Stimulated activated CD8-positive, alpha-beta memory T cell treated with anti-CD3 and anti-CD28 coated beads, Interleukin-12 subunit alpha, Interleukin-12 subunit beta, amount 100 ng/mL, for 1 hour (primary cell): ENCODE measurements at places on chromosomes 3 and 15.
A peak's percentile ranks its signal among the peaks of the same experiment; 100 is the strongest.

DNA sequence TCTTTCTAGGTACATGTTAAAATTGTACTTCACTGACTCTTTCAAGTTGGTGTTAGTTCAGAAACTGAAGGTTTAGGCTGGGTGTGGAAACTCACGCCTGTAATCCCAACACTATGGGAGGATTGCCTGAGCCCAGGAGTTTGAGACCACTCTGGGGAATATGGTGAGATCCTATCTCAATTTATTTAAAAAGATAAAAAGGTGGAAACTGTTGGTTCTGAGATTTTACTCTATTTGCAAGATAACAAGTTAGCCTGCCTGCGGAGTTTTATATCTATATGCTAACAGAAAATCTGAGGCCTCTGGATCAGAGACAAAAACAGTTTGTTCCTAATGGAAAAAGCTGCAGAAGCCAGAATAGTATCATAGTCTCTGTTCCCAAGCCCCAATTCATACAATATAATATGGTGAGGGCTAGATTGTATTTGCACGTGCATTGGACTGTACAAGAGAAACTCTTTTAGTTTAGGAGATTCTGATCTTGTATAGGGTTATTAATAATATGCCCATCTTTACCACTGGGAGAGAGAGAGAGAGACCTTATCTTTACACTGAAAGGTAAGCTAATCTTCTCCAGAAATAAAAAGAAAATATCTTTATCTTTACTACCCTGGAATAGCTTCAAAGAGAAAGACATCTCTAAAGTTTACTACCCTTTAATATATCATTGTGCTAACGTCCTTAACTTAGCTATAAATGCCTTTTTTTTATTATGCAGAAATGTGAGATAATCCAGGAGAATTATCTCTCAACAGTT lies 1267.6 kb downstream of the OTOL1 start:
- no peak for DNase-seq

GRCh38 chr3:71416876-71417275 lies 166.7 kb downstream of the FOXP1 start:
- DNase-seq, result no peak

- no peak for DNase-seq
Observed at GRCh38 chr3:64809086-64809485, 121.3 kb upstream of the ADAMTS9 start.

GRCh38 chr3:53252096-53252946 lies 3.5 kb downstream of the TKT start:
- no peak for DNase-seq

DNA sequence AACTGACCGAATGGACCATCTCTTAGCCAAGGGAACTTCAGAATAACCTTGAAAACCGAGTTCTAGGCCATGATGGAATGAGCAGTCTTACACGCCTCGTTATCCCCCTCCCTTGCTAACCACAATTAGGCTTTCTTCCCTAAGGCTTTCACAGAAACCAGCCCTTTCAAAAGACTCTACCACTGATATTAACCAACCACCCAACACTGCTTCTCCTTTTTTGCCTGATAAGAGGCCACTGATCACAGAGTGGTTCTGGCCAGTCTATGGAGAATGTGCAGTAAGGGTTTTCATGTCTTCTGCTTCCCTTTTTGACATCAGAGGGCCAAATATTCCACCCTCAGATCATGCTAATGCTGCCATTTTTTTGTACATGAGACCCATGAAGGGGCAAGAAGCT lies 59.3 kb downstream of the MCF2L2 start:
- no peak for DNase-seq

GRCh38 chr3:134659391-134660045 lies 8.7 kb upstream of the KY start:
- no peak for DNase-seq

DNA sequence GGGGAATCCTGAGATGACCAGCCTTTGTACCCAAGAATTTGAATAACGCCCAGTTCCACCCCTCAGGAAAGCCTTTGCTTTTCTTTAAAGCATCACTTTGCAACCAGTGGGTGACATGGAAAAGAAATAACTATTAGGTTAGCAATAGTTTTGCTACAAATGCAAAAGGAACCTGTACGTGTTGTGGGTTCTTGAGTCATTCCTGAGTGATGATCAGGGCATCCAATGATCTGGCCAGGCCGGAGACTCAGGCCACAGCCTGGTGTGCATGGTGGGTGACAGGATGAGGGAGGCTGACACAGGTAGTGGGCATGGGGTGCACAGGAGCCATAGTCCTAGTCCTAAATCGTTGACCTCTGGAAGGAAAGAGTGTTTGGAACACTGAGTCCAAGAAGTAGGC lies 321.4 kb upstream of the IL12A start:
- no peak for DNase-seq

DNA sequence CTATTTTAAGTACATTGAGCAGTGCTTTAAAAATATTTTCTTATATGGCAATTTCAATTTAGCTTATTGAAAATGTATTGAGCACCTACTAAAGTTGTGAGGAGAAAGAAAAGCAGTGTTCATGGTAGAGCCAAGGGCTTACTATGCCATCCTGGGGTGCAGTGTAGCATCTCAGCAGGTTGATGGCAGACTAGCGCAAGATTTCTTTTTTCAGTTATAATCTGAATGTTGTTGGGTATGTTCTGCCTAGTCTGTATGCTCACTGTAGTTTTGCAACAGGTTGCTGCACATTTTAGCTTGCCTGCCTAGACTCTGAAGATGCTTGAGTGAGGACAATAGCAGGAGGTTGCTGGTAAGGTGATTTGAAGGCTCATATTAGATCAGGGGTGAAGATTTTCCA lies 103.1 kb upstream of the UNC13C start:
- DNase-seq, result no peak

DNA sequence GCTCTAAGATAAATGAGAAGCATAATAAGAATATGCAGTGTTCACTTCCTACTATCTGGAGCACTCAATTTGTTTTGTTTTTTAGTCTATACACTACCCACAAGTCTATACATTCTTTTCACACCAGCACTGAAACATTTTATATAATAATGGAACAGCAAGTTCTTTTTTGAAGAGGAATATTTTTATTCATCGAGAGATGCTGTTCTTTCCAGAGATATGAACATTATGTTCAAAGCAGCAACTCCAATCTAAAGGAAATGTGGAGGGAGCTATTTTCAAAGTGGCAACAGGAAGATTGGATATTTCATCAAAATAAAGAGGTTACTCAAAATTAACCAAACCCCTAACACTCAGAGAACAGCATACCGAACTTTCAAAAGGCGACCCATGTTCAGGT lies 16.4 kb upstream of the PYDC2 start:
- DNase-seq, result no peak

DNA sequence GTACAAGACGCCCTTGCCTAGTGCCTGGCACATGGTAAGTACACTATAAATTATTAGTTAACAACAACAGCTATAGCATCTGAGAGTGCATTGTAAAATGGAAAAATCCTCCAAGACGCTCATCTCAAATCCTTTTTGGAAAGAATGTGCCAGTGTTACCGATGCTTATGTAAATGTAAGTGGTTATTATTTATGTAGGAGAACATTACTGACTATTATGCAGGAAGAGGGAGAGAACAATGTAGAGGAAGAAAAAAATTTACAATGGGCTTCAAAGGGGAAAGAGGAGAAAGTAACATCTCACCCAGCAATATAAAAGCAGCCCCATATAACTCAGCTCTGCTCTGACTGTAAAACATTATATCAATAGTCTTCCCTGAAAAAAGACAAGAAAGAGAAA lies 155.3 kb upstream of the LPP start:
- DNase-seq, result no peak

- DNase-seq, result no peak
Observed at GRCh38 chr3:194961149-194961548, 275.5 kb downstream of the FAM43A start.

- DNase-seq, result no peak
Observed at GRCh38 chr3:155934230-155934629, 63.8 kb downstream of the GMPS start.

GRCh38 chr3:186932281-186933181 lies 2.2 kb downstream of the ST6GAL1 start:
- DNase-seq, result no peak

- peak; percentile 17 for DNase-seq
Observed at GRCh38 chr3:14175383-14176037, 2.9 kb downstream of the XPC start.

GRCh38 chr3:115932807-115933206 lies 309.5 kb downstream of the GAP43 start:
- DNase-seq, result no peak

DNA sequence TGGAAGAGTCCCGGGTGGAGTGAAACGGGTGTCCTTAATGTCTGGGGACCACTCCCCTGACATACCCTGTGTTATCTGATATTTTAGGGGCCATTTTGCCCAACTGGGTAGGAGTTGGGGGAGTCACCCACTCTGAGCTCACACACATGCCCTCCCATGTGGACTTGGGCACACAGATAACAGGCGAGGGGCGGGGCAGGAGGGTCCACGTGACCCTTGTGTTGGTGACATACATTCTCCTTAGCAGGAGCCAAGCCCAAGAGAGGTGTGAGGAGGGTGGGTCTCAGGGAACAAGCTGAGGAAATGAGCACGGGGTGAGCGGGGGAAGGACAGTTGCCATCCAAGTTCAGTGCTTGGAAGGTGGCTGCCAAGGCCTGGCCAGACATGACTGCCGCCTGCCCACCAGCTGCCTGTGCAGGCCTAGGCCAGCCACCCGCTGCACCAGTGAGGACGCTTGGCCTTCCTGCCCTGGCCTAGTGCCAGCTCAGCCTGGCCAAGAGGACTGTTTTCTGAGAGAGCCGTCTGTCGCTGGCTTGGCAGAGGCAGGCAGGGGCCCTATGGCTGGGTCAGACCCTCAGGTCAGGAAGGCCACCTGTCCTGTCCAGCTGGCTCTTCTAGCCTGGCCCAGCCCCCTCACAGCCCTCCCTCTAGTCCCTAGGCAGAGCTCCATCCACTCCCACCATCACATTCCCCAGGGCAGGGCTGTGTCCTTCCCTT lies 31.3 kb upstream of the TMEM115 start:
- no peak for DNase-seq

GRCh38 chr3:126245811-126246727 lies 65.7 kb upstream of the ALDH1L1 start:
- no peak for DNase-seq

GRCh38 chr15:42494998-42495360 lies 455 bp upstream of the SNAP23 start:
- DNase-seq, result peak; percentile 22

DNA sequence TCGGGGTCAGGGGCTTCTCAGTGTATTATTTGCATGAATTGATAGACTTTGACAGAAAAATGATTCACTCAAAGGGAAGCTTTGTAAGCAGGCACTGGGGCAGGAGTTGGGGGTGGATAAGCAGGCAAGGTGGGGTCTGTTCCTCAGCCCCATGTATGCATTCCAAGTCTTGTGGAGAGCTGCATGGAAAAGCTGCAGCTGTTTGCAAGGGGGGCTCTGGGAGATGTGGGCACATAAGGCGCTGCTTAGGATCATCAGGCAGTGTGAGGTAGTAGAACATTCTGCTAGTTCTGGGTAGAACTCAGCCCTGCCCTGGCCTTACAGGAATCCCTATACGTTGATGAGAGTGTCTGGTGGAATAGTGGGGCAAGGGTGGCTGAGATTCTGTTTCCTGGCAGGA lies 154.2 kb upstream of the LRIG1 start:
- no peak for DNase-seq

GRCh38 chr15:60536314-60536713 lies 57.4 kb upstream of the ICE2 start:
- DNase-seq, result no peak

- DNase-seq, result no peak
Observed at GRCh38 chr15:78174401-78174800, 25.2 kb downstream of the IDH3A start.

GRCh38 chr3:126891791-126892190 lies 91.1 kb upstream of the PLXNA1 start:
- DNase-seq, result no peak

GRCh38 chr3:40985195-40985594 lies 214.1 kb upstream of the CTNNB1 start:
- DNase-seq, result no peak

DNA sequence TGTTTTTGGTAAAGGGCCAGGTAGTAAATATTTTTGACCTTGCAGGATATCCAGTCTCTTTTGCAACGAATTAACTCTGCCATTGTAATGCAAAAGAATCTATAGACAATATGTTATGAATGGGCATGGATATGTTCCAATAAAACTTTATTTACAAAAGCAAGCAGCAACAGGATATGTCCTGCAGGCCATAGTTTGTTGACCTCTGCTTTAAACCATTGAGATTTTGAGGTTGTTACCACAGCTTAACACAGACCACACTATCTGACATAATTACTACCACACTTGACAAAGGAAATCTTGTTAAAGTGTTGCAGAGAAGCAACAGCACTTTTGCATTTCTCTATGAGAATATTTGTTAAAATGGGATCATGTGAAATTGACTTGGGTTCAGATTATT lies 349.3 kb downstream of the ERC2 start:
- no peak for DNase-seq

GRCh38 chr15:74642734-74643664 lies 27.4 kb downstream of the CLK3 start:
- no peak for DNase-seq

- no peak for DNase-seq
Observed at GRCh38 chr3:112333381-112334317, 693 bp downstream of the CD200 start.

DNA sequence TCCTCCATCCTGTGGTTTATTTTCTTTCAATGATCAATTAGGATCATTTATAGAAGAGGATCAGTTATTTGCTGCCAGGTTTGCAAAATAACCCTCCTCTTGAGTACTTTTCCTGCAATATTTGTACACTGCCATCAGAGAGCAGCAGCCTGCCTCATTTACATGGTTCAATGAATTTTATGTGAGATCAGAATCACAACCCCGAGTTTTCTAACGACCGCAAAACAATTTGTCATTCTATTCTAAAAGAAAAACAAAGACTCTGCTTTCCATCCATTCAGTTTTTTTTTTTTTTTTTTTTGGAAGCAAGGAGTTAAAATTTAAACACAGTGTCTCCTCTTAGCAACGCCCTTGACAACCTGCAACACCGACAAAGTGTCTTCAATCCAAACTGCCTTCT lies 146.9 kb downstream of the RAB11A start:
- DNase-seq, result no peak

- no peak for DNase-seq
Observed at GRCh38 chr15:93296759-93297500, 207.9 kb upstream of the RGMA start.

DNA sequence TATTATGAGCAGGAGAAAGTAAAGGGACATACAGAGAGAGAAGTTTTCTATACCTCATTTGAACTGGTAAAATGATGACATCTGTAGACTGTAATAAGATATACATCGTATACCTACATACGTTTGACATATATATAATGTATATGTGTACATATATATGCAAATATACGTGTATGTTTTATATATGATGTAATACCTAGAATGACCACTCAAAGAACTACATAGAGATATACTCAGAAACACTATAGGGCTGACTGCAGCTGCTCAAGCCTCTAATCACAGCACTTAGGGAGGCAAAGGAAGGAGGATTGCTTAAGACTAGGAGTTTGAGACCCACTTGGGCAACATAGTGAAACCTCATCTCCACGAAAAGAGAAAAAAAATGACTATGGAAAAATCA lies 48.5 kb upstream of the MCTP2 start:
- DNase-seq, result no peak

- no peak for DNase-seq
Observed at GRCh38 chr15:79492065-79492464, 59.9 kb downstream of the MINAR1 start.
